ENCODE measurements at places on chromosomes 1 and 21.
A peak's percentile ranks its signal among the peaks of the same experiment; 100 is the strongest.

DNA sequence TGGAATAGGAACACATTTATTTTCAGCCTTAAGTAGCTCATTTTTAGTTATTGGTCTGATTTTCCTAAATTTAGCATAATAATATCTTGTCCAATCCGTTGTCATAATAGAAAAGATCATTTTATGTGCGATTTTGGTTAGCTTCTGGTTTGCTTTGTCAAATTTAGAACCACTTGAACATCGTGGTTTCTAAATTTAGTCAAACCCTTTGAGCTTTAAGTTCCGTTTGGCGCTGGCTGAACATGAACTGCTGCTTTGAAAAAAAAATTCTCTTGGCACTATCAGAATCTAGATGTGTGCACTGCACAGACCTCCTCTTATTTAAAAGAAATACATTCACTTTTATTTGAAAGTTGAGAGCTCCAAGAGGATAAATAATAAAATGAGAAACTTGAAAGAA, 370.6 kb downstream of the PTPRC start:
- DNase-seq = no peak

DNA sequence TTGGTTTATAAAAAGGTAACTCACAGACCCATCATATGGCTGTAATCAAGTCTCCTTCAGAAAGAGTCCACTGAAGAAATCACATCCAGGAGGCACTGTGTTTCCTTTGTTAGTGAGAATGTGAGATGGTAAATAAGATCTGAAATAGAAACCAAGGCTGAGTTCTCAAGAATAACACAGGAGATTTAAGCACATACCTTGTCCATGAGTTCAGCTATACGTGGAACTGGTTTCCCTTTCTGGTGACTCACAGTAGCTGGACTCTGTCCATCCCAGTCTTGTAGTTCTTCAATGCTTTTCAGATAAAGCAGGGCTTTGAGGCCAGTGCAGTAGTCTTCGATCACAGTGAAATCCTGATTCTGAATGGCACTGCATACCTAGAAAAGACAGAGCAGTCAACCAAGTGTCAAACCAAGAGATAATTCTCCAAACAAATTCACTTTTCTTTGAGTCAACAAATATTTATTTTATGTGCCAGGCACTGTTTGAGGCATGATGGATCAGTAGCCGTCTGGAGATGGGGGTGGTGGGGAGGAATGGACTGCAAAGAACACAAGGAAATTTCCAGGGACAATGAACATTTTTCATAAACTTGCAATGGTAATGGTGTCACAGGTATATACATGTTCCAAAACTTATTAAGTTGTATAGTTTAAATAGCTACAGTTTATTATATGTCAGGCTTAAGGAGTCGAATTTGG, 471.4 kb downstream of the PTBP2 start:
- DNase-seq = no peak

DNA sequence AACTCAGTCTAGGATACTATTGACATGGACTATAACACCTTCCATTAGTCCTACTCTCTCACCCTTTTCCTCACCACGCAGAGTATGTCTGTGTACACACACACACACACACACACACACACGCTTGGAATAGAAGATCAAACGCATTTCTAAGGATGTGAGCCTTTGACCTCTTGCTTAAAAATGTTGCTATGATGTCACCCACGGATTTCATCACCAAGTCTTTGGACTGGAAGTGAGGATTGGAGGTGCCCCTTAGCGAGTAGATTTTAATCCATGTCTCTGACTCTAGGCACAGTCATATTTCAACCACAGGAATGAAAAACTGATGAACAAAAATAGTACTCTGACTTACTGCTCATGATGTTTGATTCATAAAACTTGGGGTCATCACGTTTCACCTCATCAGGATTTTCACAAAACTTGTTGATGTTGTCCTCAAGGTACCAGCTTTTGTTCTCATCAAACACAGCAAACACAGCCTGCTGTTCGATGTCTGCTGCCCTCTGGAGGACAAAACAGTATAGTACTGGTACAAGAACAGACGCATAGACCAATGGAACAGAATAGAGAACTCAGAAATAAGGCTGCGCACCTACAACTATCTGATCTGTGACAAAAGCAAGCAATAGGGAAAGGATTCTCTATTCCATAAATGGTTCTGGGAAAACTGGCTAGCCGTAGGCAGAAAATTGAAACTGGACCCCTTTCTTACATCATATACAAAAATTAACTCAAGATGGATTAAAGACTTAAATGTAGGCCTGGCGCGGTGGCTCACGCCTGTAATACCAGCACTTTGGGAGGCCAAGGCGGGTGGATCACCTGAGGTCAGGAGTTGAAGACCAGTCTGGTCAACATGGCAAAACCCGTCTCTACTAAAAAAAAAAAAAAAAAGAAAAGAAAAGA, 39.9 kb downstream of the F5 start:
- peak; percentile 27 for DNase-seq

- no peak for DNase-seq
Observed at GRCh38 chr21:31449921-31450535, 106.0 kb upstream of the TIAM1 start.

GRCh38 chr21:40333731-40334130, 466.5 kb downstream of the PCP4 start:
- no peak for DNase-seq

DNA sequence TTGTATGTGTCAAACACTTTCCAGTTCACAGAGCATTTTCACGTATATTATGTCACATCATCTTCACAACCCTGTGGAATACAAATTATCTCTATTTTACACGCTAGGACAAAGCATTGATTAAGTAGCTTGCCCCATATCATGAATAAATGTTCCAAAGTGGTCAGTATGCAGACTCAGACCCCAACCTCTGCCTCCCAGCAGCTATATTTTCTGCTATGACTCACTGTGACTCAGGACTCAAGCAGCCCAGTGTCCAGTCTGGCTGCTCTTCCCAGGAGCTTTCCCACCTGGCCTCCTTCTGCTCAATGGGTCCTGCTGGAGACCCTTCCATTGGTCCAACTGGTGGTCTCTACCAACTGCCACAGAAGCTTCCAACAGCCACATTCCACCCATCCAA, 56.0 kb upstream of the RAP1A start:
- no peak for DNase-seq

DNA sequence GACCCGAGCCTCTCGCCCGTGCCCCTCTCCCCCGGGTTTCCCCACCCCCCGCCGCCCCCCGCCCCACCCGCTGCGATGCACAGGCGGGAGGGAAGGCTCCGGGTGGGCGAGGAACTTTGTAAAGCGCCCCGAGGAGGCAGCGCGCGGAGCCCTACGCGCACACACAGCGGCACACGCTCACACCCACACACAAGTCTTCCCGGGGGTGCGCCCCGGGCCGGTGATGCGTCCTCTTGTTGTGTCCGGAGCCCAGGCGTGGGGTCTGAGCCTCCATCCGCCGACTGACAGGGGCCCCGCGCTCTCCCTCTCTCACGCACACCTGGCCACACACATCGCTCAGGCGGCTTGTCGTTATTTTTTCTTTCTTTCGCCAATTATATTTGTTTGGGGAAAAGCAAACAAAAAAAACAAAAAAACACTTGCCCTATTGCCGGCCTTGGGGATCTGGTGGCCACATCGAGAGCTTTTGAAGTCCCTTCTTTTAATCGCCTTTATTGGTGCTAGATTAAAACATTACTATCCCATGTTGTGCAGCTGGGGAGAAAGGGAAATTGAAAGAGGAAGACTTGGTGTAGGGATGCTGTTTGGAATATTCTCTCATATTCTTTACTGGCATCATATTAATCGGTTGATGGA, 770 bp downstream of the NTNG1 start:
- no peak for DNase-seq

GRCh38 chr1:7469255-7469938, 301.7 kb upstream of the VAMP3 start:
- DNase-seq = no peak

- no peak for DNase-seq
Observed at GRCh38 chr1:73898540-73898939, 299.4 kb downstream of the LRRIQ3 start.

DNA sequence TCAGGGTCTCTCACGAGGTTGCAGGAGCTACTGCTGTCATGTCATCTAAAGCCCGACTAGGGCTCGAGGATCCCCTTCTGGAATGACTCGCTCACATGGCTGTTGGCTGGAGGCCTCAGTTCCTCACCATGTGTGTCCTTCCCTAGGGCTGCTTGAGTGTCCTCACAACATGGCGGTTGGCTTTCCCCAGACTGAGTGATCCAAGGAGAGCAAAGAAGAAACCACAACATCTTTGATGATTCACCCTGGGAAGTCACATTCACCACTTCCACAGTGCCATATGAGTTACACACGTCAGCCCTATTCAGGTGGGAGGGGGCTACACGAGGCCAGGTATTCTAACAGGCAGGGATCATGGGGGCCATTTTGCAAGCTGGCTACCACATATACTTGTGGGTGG, 64.9 kb downstream of the FHAD1 start:
- no peak for DNase-seq

GRCh38 chr21:35041881-35042280, 7.2 kb downstream of the RUNX1 start:
- DNase-seq = no peak

DNA sequence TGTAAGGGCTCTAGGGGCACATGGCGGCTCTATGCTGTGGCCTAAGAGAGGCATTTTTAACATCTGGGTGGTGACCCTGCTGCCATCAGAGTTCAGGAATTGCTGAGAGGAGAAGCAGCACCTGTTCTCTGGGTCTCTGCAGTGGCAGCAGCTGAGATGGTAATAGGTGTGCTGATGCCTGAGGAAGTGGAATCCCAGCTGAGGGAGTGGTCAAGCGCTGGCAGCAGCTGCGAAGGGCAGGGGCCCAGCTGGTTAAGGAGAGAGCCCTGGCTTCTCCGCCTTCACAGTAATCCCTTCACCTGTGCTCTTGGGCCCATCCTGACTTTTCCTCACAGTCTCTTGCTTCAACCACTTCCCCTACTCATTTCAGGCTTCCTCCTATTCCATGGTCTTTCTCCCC, 39.8 kb downstream of the GJA5 start:
- no peak for DNase-seq

DNA sequence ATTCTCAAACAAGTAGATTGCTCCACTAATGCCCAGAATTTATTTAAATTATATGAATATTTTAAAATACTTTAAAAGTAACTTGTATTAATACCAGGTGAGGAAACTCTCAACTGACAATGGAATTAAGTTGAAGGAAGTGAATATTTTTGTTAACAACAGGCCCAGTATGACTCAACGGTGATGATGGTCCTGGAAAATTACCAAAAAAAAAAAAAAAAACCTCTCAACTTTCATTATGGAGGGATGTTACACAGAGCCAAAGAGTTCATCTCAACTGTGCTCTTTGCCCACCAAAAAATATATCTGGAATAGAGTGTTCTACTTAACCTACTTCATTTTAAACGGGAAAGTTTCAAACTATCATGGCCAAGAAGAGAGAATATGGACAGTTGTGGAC, 28.3 kb downstream of the CFH start:
- DNase-seq = no peak

- no peak for DNase-seq
Observed at GRCh38 chr1:218284377-218284916, 646 bp upstream of the RRP15 start.

DNA sequence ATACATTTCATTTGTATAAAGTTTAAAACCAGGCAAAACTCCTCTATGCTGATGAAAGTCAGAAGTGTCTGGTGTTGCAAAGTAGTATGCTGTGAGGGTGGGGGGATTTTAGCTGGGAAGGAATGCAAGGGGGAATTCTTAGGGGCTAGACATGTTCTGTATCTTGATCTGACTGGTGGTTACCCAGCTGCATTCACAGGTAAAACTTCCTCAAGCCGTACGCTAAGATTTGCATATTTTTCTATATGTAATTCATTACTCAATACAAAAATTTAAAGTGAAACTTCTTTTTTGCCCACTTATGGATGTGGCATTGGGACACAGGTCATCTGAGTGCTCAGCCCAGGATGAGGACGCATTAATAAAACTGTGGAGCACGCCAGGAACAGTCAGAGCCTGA, 323.3 kb downstream of the PAPPA2 start:
- no peak for DNase-seq

DNA sequence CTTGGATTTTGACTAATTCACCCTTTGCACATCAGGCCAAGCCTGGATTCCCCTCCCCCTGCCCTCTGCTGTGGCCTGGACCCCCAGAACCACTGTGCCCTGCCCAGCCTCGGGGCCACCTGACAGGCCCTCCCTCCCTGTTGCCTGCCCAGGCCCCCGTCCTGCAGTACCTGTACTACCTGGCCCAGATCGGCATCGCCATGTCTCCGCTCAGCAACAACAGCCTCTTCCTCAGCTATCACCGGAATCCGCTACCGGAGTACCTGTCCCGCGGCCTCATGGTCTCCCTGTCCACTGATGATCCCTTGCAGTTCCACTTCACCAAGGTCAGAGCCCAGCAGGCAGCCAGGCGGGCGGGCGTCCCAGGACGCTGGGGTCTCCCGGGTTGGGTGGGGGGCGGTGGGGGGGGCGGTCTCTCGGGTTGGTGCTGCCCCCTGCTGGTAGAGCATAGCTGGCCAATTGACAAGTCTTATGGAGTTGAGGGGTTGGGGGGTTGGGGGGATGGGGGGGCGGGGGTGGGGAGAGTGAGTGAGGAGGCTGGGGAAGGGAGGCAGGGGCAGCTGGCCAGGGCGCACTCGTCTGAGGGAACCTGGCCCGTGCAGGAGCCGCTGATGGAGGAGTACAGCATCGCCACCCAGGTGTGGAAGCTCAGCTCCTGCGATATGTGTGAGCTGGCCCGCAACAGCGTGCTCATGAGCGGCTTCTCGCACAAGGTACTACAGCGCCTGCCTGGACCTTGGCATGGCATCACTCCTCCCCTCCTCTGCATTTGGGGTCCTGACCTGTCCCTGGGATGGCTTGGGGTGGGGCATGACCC, 10.7 kb downstream of the AMPD2 start:
- no peak for DNase-seq

DNA sequence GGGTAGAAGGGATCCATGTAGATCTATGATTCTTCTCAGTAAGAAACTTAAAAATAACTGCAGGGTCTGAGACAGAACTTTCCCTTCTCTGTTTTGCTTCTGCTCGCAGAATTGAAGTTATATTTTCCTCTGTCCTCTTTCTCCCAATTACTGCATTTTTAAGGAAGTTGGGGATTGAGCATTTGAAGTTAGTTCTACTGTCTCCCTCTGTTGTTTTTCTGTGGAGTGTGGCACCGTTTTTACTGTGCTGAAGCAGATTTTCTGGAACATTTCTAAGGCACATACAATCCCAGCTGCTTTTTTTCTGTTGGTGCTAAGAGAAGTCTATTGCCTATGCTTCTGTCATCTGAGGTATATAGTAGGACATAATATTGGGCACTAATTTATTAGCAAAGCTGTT, 43.3 kb downstream of the RASAL2 start:
- DNase-seq = no peak

- DNase-seq = no peak
Observed at GRCh38 chr1:23978805-23979204, 1.3 kb downstream of the SRSF10 start.

DNA sequence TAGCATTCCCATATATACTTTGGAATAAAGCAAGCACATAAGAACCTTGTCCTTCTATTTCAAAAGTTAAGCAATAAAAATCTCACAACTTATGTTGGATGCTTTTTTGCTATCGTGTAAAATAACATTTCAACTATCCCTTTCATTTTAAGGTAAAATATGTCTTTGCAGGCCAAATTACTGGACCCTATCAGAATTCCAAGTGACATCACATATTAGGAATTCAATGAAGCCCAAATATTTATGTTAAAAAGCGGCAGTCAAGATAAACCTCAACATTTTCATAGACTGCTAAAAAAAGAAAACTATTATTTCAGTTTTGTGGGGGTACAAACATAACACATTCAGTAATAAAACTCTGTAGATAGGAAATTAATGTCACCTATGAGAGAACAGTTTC, 252.0 kb downstream of the KCTD3 start:
- DNase-seq = no peak
